Fibroblast of lung (primary cell): ENCODE measurements at places on chromosomes 5 and 9.

DNA sequence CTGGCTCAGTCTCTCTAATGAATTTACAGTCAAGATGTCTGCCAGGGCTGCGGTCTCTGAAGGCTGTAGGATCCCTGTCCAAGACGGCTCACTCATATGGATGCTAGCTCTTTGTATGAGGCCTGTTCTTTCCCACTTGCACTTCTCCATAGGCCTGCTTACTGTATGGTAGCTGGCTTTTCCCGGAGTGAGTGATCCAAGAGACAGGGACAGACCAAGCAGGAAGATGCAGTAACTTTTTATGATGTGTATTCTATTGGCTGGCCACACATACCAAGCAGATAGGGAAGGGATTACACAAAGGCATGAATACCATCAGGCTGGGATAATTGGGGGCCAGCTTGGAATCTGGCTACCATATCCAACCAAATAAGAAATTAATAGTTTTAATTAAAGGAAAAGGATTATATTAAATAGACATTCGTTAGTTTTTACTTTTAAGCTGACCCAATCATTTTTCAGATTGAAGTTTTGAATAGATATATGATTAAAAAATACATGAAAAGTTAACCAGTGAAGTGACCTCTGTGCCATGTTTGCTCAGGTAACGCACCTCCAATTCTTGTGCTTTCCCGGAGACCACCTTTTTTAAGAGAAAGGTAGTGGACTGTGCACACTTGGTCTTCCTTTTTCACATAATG, 20.6 kb downstream of the NSD1 start:
- no peak for DNase-seq

DNA sequence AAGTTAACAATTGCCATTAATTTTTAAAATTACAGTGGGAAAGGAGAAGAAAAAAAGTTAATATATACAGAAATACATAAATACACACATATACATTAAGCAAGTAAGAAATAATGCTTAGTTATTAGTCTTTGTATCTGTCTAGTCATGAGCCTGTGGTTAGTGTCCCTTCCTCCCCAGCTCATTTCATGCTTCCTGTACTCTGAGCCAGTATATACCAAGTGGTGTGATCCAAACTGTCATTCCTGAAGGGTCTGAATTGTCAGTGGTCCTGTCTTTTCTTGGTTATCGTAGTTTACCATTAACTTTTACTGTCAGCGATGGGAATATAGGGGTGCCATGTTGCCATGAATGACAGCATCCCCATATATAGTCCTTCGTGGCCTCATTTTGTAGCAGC, 24.2 kb upstream of the STOM start:
- no peak for DNase-seq

DNA sequence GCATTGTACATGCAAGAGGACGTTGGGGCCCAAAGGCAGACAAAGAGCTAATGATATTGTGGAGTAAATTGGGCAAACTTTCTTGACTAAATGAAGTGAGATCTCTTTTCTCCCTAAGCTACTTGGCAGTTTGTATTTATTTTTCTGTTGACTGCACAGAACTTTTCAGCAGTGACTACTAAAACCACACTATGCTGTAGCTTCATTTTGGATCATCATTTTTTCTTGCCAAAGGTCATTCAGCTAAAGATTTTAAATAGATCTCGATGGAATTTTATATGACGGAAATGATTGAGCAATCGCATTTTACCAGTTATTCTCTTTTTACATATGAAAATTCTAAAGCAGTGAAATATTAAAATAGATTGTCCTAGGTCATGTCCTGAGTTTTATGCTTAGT, 286.1 kb upstream of the ACTBL2 start:
- peak; percentile 66 for DNase-seq

DNA sequence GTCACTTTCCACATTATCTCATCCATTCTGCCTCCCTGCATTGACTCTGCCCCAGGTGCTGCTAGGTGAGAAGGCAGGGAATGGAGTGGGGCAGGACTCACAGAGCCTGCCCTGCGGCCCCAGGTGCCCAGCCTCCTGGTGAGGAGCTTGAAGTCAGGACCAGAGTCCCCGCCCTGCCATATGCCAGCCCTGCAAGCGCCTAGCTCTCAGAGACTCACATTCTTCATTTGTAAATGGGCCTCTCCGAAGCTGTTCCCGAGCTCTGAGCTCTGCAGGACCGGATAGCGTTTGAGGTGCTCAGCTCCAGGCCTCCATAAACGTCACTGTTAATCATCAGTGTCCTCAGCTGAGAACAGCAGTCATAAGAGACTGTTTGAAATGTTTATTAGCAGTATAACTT, 75.1 kb upstream of the STXBP1 start:
- peak; percentile 47 for DNase-seq

DNA sequence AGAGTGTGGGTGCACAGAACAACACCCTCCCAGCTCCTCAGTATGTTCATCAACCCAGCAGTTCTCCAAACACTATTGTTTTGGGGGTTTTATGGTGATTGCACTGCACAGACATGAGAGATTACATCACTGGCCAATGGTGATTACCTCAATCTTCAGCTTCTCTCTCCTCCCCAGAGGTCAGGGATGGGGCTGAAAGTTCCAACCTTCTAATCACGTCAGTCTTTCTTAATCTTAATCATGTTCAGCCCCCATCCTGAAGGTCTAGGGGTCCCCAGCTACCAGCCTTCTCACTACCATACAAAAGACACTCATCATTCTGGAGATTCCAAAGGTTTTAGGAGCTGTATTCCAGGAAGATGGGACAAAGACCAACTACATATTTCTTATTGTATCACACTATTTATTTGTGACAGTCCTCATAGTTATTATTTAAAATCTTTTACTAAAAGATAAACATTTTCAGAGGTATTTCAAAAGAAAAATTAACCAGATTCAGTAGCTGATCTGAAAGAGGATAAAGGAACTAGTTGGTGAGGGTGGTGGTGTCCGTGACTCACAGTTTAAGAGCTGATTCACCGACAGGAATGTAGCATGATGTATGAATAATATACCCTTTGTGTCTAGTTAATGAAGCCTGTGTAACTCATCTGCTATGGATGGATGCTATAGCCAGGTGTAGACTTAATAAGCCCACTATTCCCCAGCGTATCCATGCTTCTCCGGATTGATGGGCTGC, 35.6 kb downstream of the RASEF start:
- DNase-seq: peak; percentile 97

GRCh38 chr5:96816411-96816939, 8.7 kb upstream of the ERAP1 start:
- no peak for DNase-seq

- DNase-seq: peak; percentile 7
Observed at GRCh38 chr5:108937221-108937620, 189.5 kb downstream of the FER start.

DNA sequence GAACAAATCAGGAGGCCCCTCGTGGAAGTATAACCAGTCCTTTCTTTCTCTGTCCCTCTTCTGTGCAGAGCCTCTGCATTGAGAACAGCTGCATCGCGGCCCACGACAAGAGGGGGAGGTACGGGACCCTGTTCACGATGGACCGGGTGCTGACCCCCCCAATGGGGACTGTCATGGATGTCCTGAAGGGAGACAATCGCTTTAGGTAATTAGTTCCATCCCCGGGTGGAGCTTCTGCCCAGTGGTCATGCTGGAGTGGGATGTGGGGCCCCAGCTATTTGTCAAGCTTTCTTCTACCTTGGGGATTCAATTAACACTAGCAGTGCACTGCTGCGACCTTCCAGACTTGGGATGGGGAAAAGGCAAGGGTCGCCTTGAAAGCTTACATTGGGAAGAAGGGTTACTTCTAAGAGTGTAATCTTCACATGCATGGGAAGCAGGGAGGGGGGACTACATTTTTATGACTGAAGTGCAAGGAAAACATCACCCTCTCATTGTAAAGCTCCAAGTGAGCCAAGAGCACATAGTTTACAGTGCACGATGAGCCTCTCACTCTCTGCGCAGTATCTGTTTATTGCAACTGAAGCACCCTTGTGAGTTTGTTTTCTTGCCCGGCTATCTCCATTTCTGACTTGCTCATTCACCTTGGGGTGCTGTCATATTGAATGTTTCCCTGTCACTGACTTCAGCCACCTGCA, 27.0 kb downstream of the TGFBI start:
- DNase-seq: no peak

DNA sequence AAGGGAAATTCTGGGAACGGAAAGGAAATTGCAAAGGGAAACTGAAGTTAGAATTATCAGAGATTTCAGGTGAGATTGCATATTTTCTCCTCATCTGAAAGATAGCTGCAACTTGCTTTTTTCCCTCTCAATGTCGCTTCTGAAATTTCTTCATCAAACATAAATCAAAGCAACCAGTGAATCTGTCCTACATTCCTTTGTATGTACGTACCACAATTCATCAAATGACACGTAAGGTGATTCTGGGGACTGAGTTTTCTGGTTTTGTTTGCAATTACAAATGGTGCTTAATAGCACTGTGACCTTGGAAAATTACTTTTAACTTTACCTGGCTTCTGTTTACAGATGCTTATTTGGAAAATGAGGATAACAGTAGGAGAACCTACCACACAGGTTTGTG, 21.9 kb upstream of the CNOT6 start:
- no peak for DNase-seq

- DNase-seq: no peak
Observed at GRCh38 chr9:28720746-28721145, 1147.5 kb upstream of the C9orf72 start.
